ENCODE measurements at places on chromosomes 5 and 9. TPM values are rescaled to one million over a fixed set of nuclear protein-coding genes. Genes with fewer than 3 reads are reported as not detected.

DNA sequence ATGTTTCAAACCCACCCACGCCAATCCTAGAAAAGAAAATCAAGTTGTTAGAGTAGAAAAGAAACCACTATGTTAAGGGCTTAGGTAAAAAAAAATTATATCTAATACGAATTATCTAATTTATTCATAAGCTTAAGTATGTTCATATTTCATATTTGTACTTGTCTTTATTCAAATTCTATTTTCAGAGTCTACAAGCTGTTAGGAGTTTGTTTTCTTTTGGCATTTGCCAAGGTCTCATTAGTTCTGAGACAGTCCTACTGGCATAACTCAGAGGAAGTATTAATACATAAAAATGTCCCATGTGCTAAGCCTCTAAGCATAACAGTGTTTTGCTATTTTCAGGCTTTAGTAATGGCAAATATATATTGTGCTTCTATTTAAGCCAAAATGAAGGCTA, 57.6 kb downstream of the STARD4 start:
- no peak for DNase-seq

MATR3 gene
- total RNA-seq, result 344 TPM

DNA sequence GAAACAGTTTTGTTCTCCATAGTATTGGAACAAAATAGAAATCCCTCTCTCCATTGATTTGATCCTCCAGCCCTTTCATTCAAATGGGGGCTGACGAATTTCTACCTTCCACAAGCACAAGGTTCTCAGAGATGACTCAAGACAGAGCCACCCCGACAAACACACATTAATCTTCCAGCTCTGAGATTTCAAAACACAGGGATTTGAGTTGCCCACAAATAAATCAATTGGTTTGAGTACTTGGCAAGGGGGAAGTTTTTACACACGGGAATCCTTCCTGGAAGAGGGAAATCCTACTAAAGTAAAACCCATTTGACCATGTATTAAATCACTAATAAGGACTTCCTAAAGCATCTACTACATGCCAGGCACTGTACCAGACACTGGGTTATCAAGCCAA, 5.4 kb downstream of the ADRA1B start:
- DNase-seq, result no peak

DNA sequence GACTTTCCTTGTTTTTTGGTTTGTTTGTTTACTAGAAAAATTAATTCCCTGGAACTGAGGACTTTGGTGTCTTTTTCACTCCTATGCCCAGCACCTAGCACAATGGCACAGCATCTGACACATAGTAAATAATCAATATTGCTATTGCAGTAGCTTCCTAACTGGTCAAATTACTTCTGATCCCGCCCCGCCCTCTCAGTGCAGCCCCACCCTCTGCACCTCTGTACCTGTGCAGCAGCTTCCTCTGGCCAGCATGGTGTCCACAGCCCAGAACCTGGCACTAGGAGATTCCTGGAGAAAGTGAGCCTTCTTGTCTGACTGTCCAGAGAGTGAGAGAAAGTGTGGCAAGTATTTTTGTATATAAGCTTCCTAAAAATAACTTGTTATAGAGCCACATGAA, 343.2 kb downstream of the ZNF608 start:
- no peak for DNase-seq

GRCh38 chr9:9108641-9109040, 1309.1 kb upstream of the DMAC1 start:
- no peak for DNase-seq

Measured in thyroid gland (tissue), 4 donors.